T-helper 17 cell (primary cell): ENCODE measurements at places on chromosomes 7 and 10.
A peak's percentile ranks its signal among the peaks of the same experiment; 100 is the strongest.

- DNase-seq: no peak
Measured at GRCh38 chr7:13633857-13634256, 355.6 kb downstream of the ETV1 start.

DNA sequence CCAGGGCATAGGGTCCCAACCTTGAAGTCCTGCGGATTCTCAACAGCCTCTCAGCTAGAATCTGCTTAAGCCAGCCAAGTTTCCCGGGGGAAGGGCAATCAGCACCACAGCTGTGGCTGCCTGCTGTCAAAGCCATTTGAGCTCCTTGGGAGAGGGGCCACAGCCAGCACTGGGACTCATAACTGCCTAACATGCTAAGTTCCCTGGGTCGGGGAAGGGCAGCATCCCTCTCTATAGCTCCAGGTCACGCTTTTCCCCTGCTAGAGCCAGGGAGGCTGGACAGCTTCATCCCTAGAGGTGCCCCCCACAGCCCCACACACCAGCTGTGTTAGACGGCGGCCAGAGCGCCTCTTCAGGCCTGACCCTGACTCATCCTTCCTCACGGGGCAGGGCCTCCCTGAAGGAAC, 49.6 kb upstream of the PDE1C start:
- no peak for DNase-seq

GRCh38 chr7:120828528-120828927, 29.4 kb downstream of the TSPAN12 start:
- no peak for DNase-seq

GRCh38 chr7:138499340-138499739, 39.3 kb downstream of the TRIM24 start:
- DNase-seq: no peak

GRCh38 chr7:13047061-13047460, 359.6 kb downstream of the ARL4A start:
- no peak for DNase-seq

DNA sequence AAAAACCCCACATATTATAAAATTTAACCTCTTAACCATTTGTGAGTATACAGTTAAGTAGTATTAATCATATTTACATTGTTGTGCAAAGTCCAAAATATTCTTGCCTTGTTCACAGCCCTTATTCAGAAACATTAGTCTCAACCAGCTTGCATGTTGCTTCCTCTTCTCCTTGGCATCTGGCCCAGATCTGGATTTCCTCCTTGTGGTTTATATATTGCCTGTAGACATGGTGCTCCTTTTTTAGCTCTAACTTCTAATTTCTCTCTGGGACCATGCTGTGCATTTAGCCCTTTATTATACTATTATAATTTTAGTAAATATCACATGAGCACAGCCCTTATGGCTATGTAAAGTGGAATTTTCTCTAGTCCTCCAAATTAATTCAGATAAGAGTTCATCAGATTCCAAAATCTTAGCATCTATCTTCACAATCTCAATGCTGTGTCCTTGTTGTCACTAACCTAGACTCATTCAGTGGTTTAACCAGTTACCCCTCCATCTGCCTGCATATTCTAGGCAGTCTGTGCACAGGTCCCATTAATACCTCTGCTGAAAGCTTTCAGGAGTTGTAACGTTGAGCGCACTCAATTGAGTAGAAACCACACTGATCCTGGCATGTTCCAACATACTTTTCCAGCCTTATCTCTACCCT, 7.9 kb downstream of the CPED1 start:
- peak; percentile 33 for DNase-seq

DNA sequence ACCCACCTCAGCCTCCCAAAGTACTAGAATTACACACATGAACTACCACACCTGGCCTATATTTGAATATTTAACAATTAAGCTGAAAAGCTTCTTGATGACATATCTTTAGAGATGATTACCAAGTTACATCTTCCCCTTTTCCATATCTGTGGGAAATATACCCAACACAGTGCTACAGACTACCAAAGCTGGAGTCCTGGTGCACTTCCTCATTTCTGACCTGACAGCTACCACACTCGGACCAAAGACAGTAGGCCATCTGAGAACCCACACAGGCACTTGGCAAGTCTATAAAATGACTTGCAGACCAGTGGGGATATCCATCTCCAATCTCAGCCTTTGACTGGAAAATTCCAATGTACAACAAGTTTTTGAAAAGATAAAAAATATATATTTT, 270.4 kb upstream of the KLF14 start:
- no peak for DNase-seq

DNA sequence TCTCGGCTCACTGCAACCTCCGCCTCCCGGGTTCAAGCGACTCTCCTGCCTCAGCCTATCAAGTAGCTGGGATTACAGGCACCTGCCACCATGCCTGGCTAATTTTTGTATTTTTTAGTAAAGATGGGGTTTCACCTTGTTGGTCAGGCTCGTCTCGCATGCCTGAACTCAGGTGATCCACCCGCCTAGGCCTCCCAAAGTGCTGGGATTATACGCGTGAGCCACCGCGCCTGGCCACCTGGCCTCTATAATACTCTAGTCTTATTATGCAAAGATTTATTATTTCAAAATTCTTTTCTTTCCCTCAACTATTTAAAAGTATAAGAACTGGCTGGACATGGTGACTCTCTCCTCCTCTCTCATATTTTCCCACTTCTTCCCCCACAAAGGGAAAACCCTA, 30.0 kb upstream of the C1GALT1 start:
- no peak for DNase-seq

DNA sequence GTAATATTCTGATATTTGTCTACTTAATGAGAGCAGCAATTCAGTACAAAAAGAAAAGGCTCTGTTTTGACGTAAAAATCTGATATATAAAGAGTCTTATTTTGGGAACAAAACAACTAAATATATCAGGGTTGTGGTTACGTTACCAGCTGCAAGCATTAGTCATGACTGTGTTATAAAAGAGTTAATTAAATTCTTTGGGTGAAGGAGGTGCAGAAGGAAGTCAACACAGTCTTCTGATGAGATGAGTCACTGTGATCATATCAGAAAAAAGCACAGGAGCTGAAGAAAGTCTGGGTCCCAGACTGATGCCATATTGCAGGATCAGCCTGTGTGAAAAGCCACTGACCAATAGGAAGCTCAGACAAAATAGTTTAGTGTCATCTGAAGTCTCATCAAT, 234.3 kb upstream of the TEX47 start:
- DNase-seq: no peak

DNA sequence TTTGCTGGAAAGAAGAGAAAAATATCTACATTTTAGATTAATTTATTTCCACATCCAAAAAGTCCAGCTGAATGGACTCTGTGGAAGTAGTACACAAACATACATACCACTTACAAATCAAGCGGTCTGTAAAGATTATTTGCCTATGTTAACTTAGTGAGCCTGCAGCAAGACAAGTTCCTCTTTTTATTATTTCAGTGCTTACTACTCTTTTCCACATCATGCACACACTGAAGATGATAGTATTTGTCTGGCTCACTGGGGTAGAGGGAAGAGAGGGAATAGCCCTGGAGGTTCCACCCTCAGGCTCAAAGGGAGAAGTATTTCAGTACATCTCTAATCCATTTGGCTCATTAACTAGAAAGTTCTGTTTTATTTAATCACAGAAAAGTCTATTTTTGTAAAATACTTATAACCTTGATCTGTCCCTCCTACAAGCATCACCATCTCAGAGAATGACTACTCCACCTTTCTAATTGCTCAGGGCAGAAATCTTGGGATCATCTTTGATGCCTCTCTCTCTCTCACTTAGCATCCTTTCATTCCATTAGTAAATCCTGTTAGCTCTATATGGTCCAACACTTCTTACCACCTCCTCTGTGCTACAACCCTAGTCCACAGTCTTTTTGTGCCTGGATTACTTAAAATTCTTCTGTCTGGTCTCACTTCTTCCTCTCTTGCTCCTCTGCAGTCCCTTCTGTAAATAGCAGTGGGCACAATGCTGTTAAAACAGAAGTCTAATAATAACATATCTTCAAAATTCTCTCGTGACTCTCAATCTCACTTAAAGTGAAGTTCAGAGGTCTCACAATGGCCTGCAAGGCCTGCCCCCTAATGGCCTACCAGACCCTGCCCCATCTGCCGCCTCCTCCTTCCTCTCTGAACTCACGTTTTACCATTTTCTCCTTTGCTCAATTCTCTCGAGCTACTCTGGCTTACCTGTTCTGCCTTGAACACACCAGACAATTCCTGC, 64.3 kb upstream of the CCDC6 start:
- no peak for DNase-seq

GRCh38 chr10:77308084-77308732, 329.4 kb downstream of the KCNMA1 start:
- no peak for DNase-seq

DNA sequence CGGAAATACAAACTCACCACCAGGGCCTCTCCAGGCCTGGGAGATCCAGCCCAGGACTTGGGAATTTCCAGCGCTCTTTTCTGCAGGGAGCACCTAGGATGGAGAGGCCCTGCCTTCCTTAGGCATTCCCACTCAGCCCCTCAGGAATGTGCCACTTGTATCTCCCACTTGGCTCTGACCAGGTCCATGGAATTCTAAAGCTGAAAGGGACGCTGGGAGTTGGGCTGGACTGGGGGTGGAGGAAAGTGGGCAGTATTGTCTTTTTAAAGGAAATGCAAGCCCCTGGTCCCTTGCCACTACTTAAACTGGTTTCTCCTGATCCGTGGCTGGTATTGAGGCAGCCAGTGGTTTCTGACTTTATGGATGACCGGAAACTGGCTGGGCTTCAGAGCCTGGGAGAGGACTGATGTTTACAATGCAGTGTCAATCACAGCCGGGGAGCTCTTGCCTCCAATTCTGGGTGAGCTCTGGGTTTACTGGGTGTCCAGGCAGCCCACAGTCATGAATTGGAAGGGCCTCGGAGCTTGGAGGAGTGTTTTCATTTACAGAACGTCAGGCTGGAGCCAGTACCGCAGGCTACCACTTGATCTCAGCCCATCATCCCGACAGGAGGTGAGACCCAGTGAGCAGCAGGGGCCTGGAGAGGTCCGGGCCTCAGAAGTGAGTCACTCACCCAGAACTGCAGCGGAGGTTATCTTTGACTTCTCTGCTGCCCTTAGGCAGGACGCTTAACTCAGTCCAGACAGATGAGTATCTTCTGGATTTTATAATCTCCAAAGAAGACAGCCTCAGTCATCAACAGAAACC, 27.3 kb downstream of the AGAP3 start:
- DNase-seq: no peak

DNA sequence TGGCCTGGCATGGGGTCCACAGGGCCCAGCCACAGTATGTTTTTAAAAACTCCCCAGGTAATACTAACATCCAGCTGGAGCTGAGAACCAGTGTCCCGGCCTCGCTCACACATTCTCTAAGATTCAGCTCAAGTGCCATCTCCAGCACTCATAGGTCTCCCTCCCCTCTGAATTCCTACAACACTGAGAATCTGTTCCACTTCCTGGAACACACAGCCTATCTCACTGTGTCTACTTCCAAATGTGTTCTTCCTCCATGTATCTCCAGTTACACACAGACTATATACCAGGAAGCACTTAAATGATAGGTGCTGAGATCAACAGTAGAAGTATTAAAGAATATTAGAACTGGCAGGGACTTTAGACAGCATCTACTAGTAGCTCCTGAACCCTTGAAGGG, 10.7 kb downstream of the GOT1 start:
- DNase-seq: no peak
